ENCODE measurements at places on chromosomes 5 and 9.

DNA sequence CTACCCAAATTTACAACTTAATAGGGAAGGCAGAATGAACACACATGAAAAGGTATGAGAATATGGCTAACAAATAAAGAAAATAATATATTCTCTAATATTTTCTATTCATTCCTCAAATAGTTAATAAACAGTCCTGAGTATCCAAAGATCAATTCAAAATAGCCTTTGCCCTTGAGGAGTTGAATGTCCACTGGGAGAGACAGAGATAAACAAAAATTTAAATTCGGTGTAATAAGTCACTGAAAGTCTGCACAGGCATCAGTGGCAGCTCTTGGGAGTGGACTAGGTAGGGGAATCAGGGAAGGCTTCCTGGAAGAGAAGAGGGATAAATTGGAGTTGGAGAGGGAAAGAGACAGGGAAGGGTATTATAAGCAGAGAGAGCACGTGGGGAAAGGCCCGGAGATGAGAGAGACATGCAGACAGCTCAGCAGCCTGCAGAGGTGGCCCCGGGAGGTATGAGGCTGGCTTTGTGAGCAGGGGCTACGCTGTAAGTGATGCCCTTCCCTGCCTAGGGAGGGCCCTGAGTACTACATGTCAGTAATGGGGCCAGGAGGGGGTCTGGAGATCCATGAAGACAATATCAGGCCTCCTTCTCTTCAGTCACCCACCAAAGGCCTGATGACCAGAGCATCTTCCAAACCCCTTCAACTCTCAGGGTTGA lies 137.1 kb downstream of the PDE8B start:
- no peak for DNase-seq

- no peak for DNase-seq
These were observed 21.8 kb downstream of the DMAC1 start for GRCh38 chr9:7777771-7778170.

DNA sequence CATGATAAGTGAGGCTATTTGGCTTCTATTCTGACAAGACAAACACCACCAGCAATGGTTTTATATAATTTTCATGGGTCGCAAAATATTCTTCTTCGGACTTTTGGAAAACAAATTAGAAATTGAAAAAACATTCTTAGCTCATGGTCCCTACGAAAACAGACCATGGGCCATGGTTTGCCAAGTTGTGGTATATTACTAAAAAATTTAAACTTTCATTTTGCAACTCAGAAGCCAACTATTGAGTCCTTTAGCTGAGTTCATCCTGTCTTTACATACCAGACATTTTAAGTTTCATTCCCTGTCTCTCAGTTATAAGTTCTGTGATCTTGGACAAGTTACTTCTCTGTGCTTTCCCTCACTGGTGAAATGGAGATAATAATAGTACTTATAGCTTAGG lies 198.1 kb downstream of the CSNK1G3 start:
- no peak for DNase-seq

DNA sequence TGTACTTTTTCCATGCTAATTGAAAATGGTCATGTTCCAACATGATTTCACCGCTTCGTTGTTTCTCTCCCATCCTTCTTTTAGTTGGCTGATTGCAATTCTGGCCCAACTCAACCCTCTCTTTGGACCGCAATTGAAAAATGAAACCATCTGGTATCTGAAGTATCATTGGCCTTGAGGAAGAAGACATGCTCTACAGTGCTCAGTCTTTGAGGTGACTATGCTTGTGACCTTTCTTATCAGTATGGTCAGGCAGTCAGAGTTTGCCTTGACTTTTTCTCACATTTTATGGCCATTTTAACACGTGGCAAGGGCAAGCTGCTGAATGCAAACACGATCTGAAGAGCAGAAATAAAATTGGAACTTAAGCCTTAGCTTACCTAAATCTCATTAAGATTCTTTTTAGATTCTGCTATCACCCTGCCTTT lies 36.0 kb upstream of the CREBRF start:
- DNase-seq: no peak

DNA sequence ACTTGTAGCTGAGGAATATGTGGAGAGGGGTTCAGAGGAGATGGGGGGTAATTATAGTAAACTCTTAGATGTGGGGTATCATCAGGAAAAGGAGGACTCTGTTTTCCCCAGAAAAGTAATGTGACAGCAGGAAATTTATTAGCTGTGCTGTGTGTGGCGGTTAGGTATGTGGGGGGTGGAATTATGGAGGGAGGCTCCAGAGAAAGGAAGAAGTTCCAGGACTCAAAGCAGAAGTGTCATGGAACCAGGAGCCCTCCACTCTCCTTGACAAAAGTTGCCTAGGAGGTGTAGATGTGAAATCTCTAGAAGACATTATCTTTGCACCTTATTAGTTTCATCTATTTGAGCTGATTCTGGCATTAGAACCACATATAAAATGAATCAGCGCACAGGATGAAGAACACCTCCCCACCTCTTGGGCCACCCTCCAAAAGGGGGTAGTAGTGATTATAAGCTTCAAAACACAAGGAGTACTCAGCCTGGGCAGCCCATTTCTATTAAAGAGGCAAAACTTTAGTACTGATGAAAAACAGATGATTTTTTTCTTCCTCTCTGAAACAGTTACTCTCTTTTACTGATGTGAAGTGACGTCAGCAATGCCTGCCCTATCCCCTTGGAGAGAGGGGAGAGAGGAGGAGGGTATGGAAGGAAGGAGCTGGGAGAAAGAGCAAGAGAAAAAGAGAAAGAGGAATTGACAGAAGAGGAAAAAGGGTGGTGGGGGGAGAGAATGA lies 18.2 kb downstream of the NR2F1 start:
- DNase-seq: no peak

- no peak for DNase-seq
These were observed 28.0 kb upstream of the HTR4 start for GRCh38 chr5:148682058-148683026.

DNA sequence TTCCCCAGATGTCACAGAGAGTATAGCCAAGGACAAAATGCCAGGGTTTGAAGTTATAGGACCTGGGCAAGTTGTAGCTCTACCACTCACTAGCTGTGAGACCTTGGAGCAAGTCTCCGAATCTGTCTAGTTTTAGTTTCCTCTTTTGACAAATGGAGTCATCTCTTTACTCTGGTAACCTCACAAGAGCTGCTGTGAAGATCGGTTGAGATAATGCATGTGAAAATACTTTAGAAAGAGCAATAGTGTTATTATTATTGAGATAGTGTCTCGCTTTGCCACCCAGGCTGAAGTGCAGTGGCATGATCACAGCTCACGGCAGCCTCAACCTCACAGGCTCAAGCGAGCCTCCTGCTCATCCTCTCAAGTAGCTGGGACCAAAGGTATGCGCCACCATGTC lies 117.9 kb upstream of the NR5A1 start:
- no peak for DNase-seq

- DNase-seq: no peak
These were observed at the start of gene PTPRD for GRCh38 chr9:10612641-10613398. Gene PTPRD, minus strand, starts transcription at chr9:10613002.

DNA sequence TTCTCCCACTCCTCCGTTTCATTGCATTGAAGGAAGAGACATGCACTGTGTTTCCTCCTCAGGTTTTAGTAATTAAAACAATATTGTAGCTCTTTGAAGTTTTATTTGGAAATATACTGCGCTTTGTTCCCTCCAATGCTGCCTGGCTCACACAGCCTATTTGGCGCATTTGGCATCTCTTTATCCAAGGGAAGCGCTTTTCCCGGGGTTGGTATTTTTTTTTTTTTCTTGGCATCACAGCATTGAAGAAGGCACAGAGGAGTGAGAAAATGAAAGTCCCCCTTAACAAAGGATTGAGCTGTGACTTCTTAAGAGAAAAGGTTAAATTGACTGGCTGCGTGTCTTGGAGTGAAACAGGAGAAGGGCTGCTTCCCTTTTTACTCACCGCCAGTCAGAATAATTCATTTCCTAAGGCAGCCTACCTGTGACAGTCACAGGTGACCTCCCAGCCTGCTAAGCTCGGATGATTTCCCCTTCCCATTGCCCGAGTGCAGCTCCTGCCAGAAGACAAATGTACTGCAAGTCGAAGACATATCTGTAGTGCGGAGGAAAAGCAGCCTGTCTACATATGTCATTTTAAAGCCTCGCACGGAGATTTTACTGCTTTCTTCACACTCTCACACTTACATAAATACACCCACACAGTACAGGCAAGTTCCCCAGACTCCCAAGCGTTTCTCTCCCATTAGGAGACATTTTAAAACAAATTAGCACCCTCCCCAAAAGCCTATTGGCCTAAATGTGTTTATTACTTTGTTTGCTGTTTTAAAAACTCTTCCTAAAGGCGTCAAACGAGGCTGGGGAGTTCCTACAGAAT lies 665.5 kb upstream of the ZNF608 start:
- DNase-seq: no peak

Data from stimulated activated CD4-positive, alpha-beta T cell treated with anti-CD3 and anti-CD28 coated beads, Interleukin-1b, Interleukin-23, amount 100 ng/mL, for 4 hours (primary cell).